ENCODE measurements at places on chromosomes 2 and 18.

DNA sequence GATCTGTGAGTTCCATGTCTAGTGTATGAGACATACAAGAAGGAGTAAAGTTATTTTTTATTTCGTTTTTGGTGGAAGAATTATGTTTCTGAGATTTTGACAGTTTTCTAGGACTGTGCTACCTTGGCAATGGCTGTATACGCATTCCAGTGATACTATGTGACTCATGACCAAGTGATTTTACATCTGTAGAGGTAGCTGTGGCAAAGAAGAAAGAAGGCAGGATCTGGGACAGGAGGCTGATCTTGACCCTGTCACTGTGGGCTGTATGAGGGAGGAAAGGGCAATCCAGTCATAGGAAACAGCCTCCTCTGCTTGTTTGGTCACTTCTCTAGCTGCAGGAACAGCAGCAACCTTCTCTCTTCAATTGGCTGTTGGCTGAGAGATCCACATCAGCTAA is 44.0 kb upstream of the PDCL3 start:
- no peaks in the 10 kb centered on the region for H3K4me1 ChIP-seq
- H3K27me3 ChIP-seq, result no peaks in the 10 kb centered on the region
- no peak overlapping the region for H3K4me3 ChIP-seq
- no peak overlapping the region for H3K27ac ChIP-seq
- no peaks in the 10 kb centered on the region for H3K36me3 ChIP-seq

GRCh38 chr2:48129293-48129950 is 223.1 kb upstream of the FBXO11 start:
- H3K27me3 ChIP-seq, result no peaks in the 10 kb centered on the region
- DNase-seq, result no peak
- no peaks in the 10 kb centered on the region for H3K4me1 ChIP-seq

DNA sequence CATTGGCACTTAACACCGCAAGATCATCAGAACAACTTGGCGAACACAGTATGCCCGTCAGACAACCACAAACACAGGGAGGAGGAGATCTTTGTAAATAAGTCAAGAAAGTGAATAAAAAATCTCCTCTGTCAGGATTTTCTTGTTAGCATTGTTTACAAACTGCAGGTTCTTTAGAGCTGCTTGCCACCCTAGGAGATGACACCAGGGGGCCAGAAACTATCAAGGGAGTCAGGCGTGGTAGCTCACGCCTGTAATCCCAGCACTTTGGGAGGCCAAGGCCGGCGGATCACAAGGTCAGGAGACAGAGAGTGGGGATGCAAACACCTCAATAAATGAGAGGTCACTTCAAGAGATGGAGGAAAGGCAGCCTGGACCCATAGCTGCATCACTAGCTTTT is 428.1 kb downstream of the SETBP1 start:
- no peak for DNase-seq
- no peaks in the 10 kb centered on the region for H3K36me3 ChIP-seq
- no peak overlapping the region for H3K4me3 ChIP-seq
- H3K27me3 ChIP-seq, result no peaks in the 10 kb centered on the region
- no peak overlapping the region for H3K27ac ChIP-seq

DNA sequence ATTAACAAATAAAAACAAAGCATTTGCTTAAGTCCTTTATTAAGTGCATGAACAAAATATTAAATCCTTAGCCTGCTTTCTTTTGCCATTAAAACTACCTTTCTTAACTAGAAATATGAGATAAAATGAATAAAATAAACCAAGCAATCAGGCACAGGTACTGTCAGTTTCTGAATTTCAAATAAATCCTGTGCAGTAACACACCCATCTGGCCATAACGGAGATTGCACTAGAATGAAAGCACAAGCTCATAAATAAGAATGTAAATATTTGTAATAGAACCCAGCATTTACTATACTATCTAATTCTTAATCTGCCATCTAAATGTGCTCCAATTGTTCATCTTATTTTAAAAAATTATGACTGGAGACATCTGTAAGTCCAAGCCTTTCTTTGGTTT is 31.9 kb downstream of the PRKRA start:
- H3K36me3 ChIP-seq, result peaks cover 3% of the 10 kb centered on the region
- no peak overlapping the region for H3K4me3 ChIP-seq
- peaks cover 4% of the 10 kb centered on the region for H3K4me1 ChIP-seq
- H3K27me3 ChIP-seq, result no peaks in the 10 kb centered on the region
- no peak for DNase-seq

- H3K27ac ChIP-seq, result peak overlapping the region; percentile 92
- H3K36me3 ChIP-seq, result peaks cover 11% of the 10 kb centered on the region
- peaks cover 18% of the 10 kb centered on the region for H3K4me1 ChIP-seq
- peak; percentile 58 for DNase-seq
- H3K27me3 ChIP-seq, result no peaks in the 10 kb centered on the region
Measured at GRCh38 chr2:127527001-127527804, 914 bp upstream of the IWS1 start.

- peaks cover 43% of the 10 kb centered on the region for H3K4me1 ChIP-seq
- no peaks in the 10 kb centered on the region for H3K27me3 ChIP-seq
- no peak for DNase-seq
- no peak overlapping the region for H3K4me3 ChIP-seq
- no peaks in the 10 kb centered on the region for H3K36me3 ChIP-seq
Measured at GRCh38 chr2:235008584-235009044, 56.8 kb downstream of the SH3BP4 start.

GRCh38 chr2:170512266-170512665 is 202.9 kb upstream of the SP5 start:
- no peak overlapping the region for H3K4me3 ChIP-seq
- peaks cover 15% of the 10 kb centered on the region for H3K4me1 ChIP-seq
- no peaks in the 10 kb centered on the region for H3K36me3 ChIP-seq
- DNase-seq, result no peak

DNA sequence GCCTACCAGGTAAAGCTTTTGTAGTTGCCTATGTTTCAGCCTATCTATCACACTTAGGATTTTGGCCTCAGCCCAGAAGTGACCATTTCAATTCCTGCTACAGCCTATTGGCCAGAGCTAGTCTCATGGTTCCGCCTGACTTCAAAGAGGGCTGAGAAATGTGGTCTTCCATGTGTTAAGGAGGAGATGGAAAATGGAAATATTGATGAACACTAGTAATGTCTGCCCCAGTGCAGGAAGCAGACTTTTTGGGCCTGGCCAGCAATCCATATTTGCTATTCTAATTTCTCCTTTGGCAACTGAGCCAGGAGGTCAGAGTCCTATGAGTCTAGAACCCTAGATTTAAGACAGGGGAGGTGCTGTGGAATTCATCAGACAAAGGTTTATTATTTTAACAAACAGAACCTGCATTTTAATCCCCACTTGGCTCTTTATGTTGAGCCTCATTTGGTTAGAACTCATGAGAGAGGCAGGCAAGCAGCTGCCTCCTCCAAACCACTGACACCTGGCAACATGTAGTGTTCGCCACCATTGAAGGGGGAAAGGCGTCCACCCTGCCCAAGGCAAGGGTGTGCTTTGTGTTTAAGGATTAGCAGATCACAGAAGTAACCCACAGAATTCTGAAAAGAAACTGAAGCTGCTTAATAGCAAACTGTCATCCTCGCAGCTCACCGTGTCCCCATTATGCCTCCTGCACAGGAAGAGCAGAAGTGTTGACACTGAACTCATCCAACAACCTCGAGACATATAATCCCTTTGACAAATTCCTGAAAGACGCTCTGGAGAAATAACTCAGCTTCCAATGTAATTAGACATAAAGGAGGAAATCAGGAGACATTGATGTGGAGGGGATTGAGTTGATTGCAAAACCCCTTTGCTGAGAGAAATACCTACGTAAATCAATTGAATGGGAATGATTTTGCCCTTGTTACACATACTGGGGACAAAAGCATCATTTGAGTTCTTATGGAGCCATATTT is 47.7 kb upstream of the SCG2 start:
- no peaks in the 10 kb centered on the region for H3K27me3 ChIP-seq
- no peak overlapping the region for H3K4me3 ChIP-seq
- no peaks in the 10 kb centered on the region for H3K36me3 ChIP-seq
- H3K4me1 ChIP-seq, result peaks cover 20% of the 10 kb centered on the region
- no peak overlapping the region for H3K27ac ChIP-seq

GRCh38 chr2:45851111-45851510 is 199.6 kb downstream of the PRKCE start:
- no peaks in the 10 kb centered on the region for H3K36me3 ChIP-seq
- no peak overlapping the region for H3K27ac ChIP-seq
- H3K4me1 ChIP-seq, result peaks cover 15% of the 10 kb centered on the region
- no peak overlapping the region for H3K4me3 ChIP-seq
- no peaks in the 10 kb centered on the region for H3K27me3 ChIP-seq

DNA sequence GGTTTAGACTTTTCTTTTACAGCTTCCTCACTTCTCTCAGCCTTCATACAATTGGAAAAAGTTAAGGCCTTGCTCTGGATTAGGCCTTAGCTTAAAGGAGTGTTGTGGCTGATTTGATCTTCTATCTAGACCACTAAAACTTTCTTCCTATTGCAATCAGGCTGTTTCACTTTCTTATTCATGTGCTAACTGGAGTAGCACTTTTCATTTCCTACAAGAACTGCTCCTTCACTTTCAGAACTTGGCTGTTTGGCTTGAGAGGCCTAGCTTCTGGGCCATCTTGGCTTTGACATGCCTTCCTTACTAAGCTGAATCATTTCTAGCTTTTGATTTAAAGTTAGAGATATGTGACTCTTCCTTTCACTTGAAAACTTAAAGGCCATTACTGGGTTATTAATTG is 114.3 kb downstream of the ARHGEF4 start:
- H3K27me3 ChIP-seq, result no peaks in the 10 kb centered on the region
- H3K36me3 ChIP-seq, result no peaks in the 10 kb centered on the region
- H3K4me1 ChIP-seq, result no peaks in the 10 kb centered on the region
- H3K4me3 ChIP-seq, result no peak overlapping the region
- DNase-seq, result no peak

DNA sequence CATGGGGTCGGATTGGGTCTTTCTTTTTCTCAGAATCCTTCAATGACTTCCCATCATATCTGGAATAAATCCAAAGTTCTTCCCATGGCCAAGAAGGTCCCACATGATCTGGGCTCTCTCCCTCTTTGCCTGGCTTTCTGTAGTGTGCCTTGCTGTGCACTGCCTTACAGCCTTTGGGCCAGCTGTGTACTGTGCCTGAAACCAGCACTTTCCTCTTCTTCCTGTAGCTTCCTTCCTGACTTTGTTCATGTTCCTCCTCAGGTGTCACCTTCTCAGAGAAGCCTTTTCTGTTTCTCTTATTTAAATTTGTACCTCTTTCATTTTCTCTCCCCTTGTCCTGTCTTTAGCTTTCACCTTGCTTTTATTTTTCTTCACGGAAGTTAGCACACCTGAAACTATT is 4.3 kb upstream of the CDCA7 start:
- H3K27ac ChIP-seq, result no peak overlapping the region
- DNase-seq, result no peak
- H3K4me1 ChIP-seq, result peaks cover 30% of the 10 kb centered on the region
- H3K36me3 ChIP-seq, result no peaks in the 10 kb centered on the region
- no peak overlapping the region for H3K4me3 ChIP-seq
- H3K27me3 ChIP-seq, result peaks cover 11% of the 10 kb centered on the region

- no peaks in the 10 kb centered on the region for H3K27me3 ChIP-seq
- H3K4me1 ChIP-seq, result no peaks in the 10 kb centered on the region
- H3K27ac ChIP-seq, result no peak overlapping the region
- no peak overlapping the region for H3K4me3 ChIP-seq
- H3K36me3 ChIP-seq, result no peaks in the 10 kb centered on the region
Measured at GRCh38 chr2:11659851-11660250, 10.1 kb downstream of the NTSR2 start.

DNA sequence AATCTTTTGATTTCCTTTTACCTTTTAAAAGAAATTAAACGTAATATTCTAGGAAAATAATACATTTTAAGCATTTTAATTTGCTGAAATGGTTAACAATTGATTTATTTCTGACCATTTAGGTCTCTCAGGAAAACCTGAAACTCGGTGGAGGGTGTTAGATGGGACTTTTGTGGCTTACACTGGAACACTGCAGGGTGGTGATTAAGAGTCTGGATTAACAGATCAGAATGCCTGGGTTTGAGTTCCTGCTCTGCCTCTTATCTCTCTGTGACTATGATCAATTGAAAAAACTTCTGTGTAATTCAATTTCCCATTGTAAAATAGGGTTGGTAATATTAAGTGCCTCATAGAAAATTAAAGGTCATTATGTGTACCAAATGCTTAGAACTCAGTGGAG is 168.7 kb downstream of the UBE2E3 start:
- no peak overlapping the region for H3K27ac ChIP-seq
- no peaks in the 10 kb centered on the region for H3K36me3 ChIP-seq
- peak; percentile 42 for DNase-seq
- no peak overlapping the region for H3K4me3 ChIP-seq
- no peaks in the 10 kb centered on the region for H3K4me1 ChIP-seq

- no peak overlapping the region for H3K27ac ChIP-seq
- H3K36me3 ChIP-seq, result no peaks in the 10 kb centered on the region
- H3K4me3 ChIP-seq, result no peak overlapping the region
- H3K27me3 ChIP-seq, result no peaks in the 10 kb centered on the region
Measured at GRCh38 chr18:45161850-45162249, 453.4 kb upstream of the SLC14A2 start.

DNA sequence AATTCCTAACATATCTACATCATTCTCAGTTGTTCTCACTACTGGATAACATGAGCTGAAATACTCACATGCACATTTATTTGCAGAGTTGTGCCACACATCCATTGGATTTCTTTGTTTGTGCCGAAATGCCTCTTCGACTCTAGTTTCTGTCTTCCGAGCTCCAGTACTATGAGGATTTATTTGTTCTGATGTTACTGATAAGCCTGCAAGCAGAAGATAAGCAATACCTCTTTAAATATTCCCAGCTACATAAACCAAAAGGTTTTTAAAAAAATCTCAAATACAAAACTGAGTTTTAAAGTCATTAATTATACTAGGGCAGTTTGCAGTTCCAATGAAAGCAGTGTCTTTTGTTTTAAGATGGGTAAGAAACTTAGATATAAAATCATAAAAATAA is 164.8 kb downstream of the ATAD2B start:
- DNase-seq, result no peak
- no peaks in the 10 kb centered on the region for H3K27me3 ChIP-seq
- no peaks in the 10 kb centered on the region for H3K4me1 ChIP-seq
- H3K4me3 ChIP-seq, result no peak overlapping the region
- no peak overlapping the region for H3K27ac ChIP-seq

DNA sequence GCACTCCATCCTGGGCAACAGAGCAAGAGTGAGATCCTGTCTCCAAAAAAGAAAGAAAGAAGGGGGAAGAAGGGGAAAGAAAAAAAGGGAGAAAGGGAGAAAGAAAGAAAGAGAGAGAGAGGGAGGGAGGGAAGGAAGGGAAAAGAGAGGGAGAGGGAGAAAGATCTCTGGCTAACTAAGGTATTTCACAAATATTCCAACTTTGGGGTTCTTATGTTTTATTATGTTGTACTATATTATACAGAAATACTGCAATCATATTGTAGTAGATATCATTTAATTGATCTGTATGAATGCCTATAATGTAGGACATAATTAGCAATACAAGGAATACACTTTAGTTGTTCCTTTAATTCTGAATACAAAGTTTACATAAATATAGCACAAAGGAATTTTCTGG is 70.1 kb upstream of the STAM2 start:
- no peak overlapping the region for H3K4me3 ChIP-seq
- no peak overlapping the region for H3K27ac ChIP-seq
- H3K27me3 ChIP-seq, result no peaks in the 10 kb centered on the region
- no peaks in the 10 kb centered on the region for H3K36me3 ChIP-seq

- H3K4me3 ChIP-seq, result no peak overlapping the region
- no peaks in the 10 kb centered on the region for H3K27me3 ChIP-seq
- no peak overlapping the region for H3K27ac ChIP-seq
- peaks cover 14% of the 10 kb centered on the region for H3K4me1 ChIP-seq
Measured at GRCh38 chr2:150647943-150648342, 160.5 kb upstream of the RND3 start.
